Fibroblast of lung (primary cell): ENCODE measurements at places on chromosomes 3 and 15.
A peak's percentile ranks its signal among the peaks of the same experiment; 100 is the strongest.

DNA sequence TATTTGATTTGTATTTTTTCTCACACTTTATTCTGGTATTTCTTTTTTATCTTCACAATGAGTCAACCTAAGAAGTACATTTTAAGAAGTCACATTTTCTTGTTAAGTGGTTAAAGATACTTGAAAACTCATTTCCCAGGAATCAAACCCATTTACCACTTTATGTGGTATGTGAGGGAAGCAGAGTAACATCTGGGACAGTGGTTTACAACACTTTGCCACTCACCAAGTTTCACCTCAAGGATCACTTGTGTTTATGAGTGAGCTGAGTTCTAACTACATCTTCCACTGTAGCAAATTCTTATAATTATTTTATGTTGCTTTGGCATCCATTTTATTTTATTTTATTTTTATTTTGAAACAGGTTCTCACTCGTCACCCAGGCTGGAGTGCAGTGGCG, 53.8 kb downstream of the IGSF11 start:
- no peaks in the 10 kb centered on the region for H3K36me3 ChIP-seq
- no peak overlapping the region for H3K27ac ChIP-seq
- H3K27me3 ChIP-seq: no peaks in the 10 kb centered on the region

GRCh38 chr3:123778991-123779622, 105.0 kb downstream of the MYLK start:
- peak; percentile 85 for DNase-seq
- H3K4me1 ChIP-seq: peaks cover 52% of the 10 kb centered on the region
- H3K4me3 ChIP-seq: no peak overlapping the region
- no peaks in the 10 kb centered on the region for H3K27me3 ChIP-seq
- H3K36me3 ChIP-seq: peaks cover 21% of the 10 kb centered on the region

DNA sequence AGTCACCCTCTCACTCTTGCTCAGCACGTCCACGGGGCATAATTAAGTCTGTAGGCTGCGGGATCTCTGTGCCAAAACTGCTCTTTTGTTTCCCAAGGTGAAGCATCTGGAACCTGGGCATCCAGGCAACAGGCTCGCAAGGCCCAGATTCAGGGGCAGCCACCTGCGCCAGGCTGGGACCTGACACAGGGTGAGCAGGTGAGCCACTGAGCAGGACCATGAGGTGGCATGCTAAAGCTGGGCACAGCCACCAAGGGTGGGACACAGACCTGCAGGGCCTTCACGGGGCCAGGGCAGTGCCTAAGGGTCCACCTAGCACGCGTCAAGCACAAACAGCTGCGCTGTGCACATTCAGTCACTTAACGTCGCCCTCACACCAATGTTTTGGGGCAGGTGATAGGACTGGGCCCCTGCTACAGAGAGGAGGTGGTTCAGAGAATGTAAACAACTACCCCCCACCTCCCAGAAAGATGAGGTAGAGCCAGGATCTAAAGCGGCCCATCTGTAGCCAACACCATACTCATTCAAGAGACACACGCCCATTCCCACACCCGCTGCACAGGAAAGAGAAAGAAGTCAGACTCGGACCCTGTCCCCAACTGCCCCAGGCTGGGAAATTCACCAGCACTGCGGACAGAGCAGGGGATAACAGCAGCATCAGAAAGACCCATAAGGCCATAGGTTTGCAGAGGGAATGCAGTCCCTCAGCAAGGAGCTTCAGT, 16.3 kb downstream of the XXYLT1 start:
- H3K4me1 ChIP-seq: peaks cover 11% of the 10 kb centered on the region
- H3K27me3 ChIP-seq: no peaks in the 10 kb centered on the region
- no peak overlapping the region for H3K4me3 ChIP-seq
- no peak for DNase-seq
- no peak overlapping the region for H3K27ac ChIP-seq

DNA sequence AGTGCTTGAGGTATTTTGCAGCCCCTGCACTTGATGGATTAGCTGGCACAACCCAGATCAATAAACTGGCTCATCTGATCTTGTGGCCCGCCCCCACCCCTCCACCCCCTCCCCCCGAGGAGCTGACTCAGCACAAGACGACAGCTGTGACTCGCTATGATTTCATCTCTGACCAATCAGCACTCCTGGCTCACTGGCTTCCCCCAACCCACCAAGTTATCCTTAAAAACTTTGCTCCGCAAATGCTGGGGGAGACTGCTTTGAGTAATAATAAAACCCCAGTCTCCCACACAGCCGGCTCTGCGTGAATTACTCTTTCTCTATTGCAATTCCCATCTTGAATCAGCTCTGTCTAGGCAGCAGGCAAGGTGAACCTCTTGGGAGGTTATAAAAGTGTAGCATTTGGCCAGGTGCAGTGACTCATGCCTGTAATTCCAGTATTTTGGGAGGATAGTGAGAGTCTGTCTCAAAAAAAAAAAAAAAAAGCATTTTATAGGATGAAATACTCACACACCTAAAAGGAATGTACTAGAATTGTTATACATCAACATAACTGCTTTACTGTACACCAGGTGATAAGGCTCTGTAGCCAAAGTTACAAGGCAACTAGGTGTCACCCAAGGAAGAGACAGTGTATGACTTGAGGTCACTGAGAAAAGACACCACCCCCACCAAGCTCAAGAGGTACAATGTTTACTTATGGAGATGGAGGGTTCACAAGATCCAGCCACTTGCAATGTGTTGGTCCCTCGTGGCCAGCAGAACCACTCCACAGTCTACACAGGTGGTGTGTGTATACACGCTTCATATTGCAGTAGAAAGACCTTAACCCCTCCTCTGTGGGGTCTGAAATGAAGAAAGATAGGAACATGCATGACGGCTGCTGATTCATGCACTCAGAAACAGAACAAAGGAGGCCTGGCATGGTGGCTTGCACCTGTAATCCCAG, 8.6 kb downstream of the ZNF445 start:
- H3K27ac ChIP-seq: no peak overlapping the region
- peak; percentile 65 for DNase-seq
- H3K36me3 ChIP-seq: peaks cover 2% of the 10 kb centered on the region
- H3K4me1 ChIP-seq: no peaks in the 10 kb centered on the region
- H3K4me3 ChIP-seq: no peak overlapping the region

GRCh38 chr3:17846466-17846865, 104.0 kb upstream of the TBC1D5 start:
- H3K27me3 ChIP-seq: no peaks in the 10 kb centered on the region
- peak; percentile 25 for DNase-seq
- no peaks in the 10 kb centered on the region for H3K36me3 ChIP-seq

- no peaks in the 10 kb centered on the region for H3K4me1 ChIP-seq
- H3K36me3 ChIP-seq: peaks cover 10% of the 10 kb centered on the region
- H3K27me3 ChIP-seq: no peaks in the 10 kb centered on the region
- H3K4me3 ChIP-seq: no peak overlapping the region
- no peak for DNase-seq
- no peak overlapping the region for H3K27ac ChIP-seq
These were observed 10.7 kb downstream of the NFKBIZ start for GRCh38 chr3:101859882-101860448.

- DNase-seq: peak; percentile 88
- no peak overlapping the region for H3K27ac ChIP-seq
- H3K36me3 ChIP-seq: no peaks in the 10 kb centered on the region
- H3K27me3 ChIP-seq: no peaks in the 10 kb centered on the region
- H3K4me1 ChIP-seq: no peaks in the 10 kb centered on the region
- no peak overlapping the region for H3K4me3 ChIP-seq
These were observed 280.6 kb upstream of the ZNF717 start for GRCh38 chr3:76065964-76066363.

- H3K36me3 ChIP-seq: no peaks in the 10 kb centered on the region
- no peak for DNase-seq
- no peaks in the 10 kb centered on the region for H3K27me3 ChIP-seq
- no peak overlapping the region for H3K4me3 ChIP-seq
- no peak overlapping the region for H3K27ac ChIP-seq
These were observed 54.7 kb downstream of the EEFSEC start for GRCh38 chr3:128207951-128208350.

DNA sequence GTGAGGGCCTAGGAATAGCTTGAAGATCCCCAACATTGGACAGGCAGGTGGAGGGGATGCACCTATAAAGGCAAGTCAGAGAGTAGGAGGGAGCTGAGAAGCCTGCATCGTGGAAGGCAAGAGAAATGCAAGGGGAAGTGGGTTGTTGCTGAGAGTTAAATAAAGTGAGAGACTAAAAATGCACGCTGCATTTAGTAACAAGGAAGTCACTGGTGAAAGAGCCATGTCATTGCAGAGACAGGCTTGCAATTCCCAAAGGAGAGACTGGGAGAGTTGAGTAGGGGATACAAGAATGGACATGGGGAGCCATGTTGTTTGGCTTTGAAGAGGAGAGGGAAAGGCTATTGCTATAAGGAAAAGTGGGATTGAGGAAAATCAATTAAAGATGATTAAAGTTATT, 77.0 kb upstream of the HEG1 start:
- no peaks in the 10 kb centered on the region for H3K27me3 ChIP-seq
- H3K4me3 ChIP-seq: no peak overlapping the region
- DNase-seq: no peak
- H3K36me3 ChIP-seq: no peaks in the 10 kb centered on the region

DNA sequence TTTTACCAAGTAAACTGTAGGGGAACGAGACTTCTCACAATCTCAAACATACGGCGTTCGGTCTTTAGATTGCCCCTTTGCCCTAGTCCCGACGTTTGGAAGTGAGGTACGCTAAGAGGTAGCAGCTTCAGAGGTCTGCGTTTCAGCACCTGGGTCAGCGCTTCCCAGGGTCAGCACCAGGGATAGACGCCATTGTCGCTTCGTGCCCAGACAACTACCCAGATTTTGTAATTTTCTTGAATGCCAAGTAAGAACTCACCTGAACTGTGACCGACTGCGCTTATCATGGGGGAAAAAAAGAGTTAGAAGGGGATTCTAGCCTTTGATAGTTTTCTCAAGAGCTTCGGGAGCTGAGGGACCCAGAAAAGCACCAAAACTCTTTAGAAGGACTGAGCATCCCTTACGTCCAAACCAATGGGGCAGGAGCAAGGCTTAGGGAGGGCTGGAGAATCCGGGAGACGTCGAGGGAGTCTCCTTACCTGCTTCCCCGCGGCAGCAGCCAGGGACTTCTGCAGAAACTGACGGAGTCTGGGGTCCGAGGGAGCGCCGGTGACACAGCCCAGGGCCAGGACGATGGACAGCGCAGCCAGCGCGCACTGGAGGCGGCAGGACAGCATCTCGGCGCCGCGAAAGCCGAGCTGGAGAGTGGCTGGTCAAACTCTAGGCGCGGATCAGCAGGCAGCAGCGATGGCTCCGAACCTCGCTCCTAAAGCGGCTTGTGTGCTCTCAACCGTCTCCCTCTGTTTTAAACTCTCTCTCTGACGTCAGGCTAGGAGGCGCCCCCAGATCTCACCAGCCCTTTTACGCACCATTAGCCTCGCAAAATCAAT, at the start of gene SST:
Gene SST (minus strand): TSS at position 720 of the 830 bp plus-strand sequence. CDS start 103 bp downstream, at position 617.
- H3K27me3 ChIP-seq: peaks cover 16% of the 10 kb centered on the region
- H3K4me3 ChIP-seq: no peak within 1 kb of the TSS
- peak; percentile 50 for DNase-seq
- H3K4me1 ChIP-seq: no peaks in the 10 kb centered on the region
- H3K27ac ChIP-seq: no peak within 1 kb of the TSS

DNA sequence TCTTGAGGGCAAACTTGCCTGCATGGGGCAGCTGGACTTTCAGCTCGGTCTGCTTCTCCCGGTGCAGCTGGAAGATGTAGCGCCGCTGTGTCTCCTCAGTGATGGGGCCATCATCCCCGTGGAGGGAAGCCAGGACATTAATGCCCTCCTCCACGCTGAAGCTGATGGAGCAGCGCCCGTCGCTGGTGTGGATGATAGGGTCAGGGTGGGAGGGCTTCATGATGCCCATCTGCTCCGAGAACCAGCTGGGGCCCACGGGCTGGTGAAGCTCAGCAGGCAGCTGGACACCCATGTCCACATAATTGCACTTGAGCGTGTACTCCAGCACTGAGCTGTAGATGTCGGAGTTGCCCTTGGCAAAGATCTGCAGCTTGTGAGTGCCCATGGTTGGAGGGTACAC, 46.9 kb downstream of the KY start:
- H3K4me1 ChIP-seq: no peaks in the 10 kb centered on the region
- H3K27me3 ChIP-seq: peaks cover 3% of the 10 kb centered on the region
- no peak for DNase-seq
- no peak overlapping the region for H3K4me3 ChIP-seq
